ENCODE measurements at places on chromosomes 13 and 19.

- no peak for DNase-seq
Measured at GRCh38 chr13:113643593-113643992, 14.4 kb downstream of the ATP4B start.

DNA sequence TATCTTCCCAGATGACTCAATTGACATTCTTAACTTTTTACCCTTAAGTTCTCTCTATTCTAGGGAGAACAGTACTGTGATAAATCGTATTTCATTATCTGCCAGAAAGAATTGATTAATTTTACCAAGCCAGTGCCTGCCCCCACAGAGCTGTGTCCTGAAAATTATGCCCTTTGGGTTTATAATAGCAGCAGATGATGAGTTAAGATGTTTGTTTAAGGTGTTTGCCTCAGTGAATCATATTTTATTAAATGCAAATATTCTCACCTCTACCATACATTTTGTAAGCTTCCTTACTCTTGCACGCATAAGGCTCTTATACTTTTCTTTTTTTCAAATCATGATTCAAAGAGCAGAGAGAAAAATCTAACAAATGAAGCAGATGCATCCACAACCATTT is 318.6 kb downstream of the DCT start:
- no peak for DNase-seq

GRCh38 chr13:66409542-66409941 is 820.6 kb downstream of the PCDH9 start:
- DNase-seq: no peak

- DNase-seq: no peak
Measured at GRCh38 chr19:33622809-33623511, 1.2 kb downstream of the CHST8 start.

DNA sequence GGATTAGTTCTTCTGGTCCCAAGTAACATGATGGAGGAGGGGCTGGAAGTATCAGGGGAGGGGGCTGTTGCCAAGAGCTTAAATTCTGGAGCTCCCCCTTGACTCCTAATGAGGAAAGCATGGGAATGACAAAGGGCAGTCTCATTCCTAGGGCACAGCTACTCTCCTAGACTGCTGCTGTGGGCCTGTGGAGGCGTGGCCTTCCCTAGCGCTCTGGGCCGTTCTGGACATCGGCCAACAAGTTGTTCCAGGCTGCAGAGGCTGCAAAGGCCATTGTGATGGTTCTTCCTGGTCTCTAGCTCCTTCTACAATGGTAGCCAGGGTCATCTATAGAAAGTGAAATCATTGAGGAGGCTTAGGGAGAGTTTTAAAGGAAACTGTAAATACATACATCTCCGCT is 916.6 kb downstream of the DIAPH3 start:
- DNase-seq: no peak

DNA sequence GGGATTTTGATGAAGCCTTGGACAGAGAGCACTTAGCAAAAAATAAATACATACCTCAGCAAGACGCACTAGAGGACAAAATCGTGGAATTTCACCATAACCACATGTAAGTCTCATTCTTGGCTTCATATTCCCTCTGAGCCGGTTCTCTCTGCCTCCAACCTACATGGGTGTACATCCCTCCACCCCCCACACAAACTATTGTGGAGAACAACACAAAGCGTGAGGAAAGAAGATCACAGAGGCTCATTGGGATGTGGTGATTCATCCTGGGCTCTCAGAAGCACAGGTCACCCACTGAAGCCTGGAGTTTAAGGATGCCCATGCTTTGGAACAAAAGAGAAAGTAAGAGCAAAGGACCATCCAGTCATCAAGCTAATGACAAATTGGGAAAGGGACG is 192.2 kb downstream of the STK24 start:
- no peak for DNase-seq

DNA sequence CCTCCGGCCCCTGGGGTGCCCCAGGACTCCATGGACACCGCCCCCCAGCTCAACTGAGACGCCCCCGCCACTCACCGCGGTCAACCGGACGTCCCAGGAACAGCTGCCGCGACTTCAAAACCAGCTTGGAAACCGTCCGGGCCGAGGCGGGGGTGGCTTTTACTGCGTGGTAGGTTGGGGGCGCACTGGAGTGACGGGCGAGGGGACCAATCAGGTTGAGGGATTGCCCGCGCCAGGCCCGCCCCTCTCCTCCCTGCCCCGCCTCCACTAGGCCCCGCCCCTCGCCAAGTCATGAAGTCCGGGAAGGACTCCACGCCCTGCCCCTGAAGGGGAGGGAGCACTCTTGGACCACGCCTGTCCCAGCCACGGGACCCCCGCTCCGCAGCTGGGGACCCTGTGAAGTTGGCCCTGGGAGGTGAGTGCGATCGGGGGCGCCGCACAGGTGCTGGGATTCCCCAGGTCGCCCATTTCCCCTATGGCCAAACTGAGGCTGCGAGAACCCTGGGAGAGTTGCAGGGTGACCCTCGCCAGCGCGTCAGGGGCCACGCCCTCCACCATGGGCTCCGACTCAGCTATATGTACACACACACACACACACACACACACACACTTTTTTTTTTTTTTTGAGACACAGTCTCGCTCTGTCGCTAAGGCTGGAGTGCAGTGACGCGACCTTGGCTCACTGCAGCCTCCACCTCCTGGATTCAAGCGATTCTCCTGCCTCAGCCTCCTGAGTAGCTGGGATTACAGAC is at the start of gene PLIN3:
PLIN3 (minus strand) TSS at position 134 of the 752 bp plus-strand sequence. CDS start 6,273 bp downstream, outside the sequence.
- peak; percentile 68 for DNase-seq

All from HS-27A (cell line).